NCI-H460 (cell line): ENCODE measurements at places on chromosomes 3 and 15.

DNA sequence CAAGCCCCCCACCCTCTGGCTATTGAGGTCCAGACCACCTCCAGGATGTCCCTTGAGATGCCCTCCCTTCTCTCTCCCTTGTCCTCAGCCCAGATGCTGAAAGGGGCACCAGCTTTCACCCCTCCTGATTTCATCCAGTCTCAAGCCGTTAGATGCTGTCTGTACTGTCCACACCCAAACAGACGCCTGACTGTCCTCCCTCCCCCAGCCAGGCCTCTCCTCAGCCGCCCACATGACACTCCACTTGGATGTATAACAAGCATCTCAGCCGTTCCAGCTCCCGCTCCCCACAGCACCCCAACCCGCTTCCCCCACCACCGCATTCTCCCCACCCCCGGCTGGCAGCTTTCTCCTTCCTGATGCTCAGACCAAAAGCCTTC lies 25.0 kb upstream of the CYP11A1 start:
- no peak for DNase-seq

- no peak for DNase-seq
Measured at GRCh38 chr3:118827446-118827845, 207.2 kb downstream of the IGSF11 start.

DNA sequence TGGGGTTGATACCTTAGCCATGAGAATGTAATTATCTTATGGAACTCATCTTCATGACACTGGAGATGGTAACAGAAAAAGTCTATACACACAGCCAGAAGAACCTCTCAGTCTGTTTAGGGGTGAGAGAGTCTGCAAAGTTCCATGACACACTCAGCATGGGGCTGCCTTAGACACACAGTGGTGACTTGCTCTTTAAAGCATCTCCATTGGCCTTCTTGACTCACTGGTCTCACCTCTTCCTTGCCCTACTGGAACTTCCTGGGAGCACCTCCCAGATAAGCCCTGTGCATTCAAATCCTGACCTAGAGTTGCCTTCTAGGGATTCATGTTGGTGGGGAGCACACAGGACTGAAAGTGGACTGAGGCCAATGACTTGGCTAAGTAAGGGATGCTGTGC lies 9.3 kb downstream of the MAGI1 start:
- DNase-seq, result no peak

GRCh38 chr3:48012659-48013058 lies 3.6 kb downstream of the MAP4 start:
- no peak for DNase-seq

DNA sequence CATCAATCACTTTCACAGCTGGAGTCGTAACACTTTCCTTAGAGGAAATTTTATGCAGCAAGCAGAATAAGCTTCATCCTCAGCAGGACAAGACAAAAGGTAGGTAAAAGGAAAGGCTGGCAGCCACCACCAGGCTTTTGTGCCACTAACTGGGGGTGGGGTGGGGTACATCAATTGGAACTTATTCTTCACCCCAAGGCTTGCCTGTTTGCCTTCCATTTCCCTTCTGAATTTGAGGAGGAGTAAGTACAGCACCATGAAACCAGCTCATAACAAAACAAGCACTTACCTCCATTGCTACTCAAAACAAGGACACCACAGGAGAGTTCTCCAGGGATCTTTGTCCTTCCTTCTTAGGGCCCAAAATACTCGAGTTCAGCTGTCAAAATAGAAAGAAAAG lies 296.8 kb downstream of the ARRDC4 start:
- no peak for DNase-seq

DNA sequence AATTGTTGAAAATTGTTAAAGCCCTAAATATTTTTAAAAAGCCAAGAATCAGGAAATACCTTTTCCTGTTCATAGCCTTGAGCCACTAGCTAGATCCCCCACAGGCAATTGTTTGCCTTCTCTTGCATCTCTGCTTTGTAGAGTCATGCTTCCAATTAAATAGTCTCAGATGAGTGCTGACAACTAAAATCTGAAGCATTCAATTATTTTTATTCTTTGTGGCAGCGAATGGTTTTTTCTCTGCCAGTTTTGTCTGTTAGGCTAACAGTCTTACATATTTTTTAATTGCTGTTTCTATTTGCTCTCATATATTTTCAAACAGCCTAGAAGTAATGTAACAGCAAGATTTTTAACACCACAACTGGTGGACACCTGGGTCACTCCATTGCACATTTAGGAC lies 277.1 kb upstream of the GBE1 start:
- DNase-seq, result no peak

GRCh38 chr3:41103200-41103599 lies 96.1 kb upstream of the CTNNB1 start:
- no peak for DNase-seq

DNA sequence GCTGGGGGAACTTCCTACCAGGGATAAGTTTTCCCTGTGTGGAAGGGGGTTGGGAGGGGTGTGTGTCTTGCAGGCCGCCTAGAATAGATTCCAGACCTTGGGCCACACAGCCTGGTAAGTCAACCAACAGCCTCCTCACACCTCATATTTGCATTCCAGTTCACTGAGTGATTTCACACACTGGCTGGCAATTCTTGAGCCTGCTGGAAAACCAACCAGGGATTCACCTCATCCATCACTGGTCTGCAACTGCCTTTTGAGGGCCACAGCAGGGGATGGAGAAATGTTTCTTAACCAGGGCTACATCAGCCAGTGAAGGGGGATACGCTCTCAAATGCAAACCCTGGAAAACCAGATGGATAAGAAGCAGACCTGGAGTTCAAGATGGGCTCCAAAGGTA lies 2.0 kb downstream of the FSTL1 start:
- peak; percentile 29 for DNase-seq

GRCh38 chr3:101890716-101891115 lies 41.4 kb downstream of the NFKBIZ start:
- DNase-seq, result no peak

GRCh38 chr15:64824929-64825430 lies 467 bp downstream of the PIF1 start:
- no peak for DNase-seq

- DNase-seq, result no peak
Measured at GRCh38 chr3:57011022-57011421, 49.4 kb upstream of the SPATA12 start.

DNA sequence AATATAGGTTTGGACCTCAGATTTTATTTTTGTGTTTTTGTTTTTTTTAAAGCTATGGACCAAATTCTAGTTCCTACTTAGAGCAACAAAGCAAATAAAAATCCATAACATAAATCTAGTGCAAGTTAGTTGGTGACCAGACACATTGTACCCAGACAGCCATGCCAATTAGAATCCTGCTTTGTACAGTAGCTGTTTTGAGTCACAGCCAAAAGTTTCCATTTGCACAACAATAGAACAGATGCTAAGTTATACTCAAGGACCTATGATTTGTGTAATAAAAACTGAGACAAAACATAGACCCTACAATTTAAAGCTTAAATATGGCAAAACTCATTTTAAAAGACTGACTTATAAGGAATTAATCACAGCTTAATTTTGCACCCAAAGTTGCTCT lies 513.1 kb upstream of the CBLB start:
- no peak for DNase-seq

GRCh38 chr3:143135150-143135549 lies 15.6 kb downstream of the CHST2 start:
- no peak for DNase-seq

DNA sequence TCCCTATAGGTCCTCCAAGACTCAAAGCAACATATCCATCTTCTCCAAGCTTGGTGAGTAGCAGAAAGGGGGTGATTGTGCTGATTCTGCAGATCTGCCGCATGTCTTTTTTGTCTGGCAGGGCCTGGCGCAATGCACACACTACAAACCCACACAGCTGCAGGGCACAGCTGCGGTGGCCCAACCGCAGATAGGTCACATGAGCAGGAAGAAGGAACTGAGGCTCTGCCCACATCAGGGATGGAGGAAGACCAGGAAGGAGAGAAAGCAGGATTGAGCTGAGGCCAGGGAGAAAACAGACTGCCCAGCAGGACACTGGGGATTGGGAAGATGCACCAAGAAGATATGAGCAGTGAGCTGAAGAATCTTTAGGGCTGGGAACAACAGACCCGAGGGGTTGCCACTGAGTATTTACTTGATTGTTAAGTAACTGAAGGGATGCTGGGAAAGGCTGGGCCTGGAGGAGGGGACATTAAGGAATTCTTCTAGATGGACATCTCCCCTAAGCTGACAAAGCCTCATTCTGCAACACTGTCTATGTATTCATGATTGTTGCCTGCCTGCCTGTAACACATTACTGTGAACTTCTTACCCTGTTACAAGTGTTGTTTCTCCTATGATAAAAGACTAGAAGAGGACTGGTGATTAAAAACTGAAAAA lies 126.7 kb downstream of the MYLK start:
- DNase-seq, result no peak

DNA sequence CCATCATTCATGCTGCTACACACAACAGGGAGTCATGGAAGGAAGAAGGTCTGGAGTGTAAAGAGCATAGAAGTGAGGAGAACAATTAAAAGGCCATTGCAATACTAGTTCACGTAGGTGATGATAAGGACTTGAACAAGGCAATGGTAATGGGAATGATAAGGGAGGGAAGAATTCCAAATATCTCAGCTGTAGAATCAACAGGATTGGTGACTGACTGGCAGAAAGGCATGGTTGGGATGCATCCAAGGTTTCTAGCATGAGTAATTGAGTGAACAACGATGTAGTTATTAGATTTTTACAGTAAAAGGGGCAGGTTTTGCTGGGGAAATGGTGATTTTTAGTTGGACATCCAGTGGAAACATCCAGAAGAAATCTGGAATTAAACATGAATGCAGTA lies 2.4 kb upstream of the SEC62 start:
- no peak for DNase-seq

GRCh38 chr15:71182522-71182921 lies 67.3 kb downstream of the THSD4 start:
- no peak for DNase-seq

GRCh38 chr3:101865751-101866509 lies 16.6 kb downstream of the NFKBIZ start:
- DNase-seq, result no peak

GRCh38 chr3:175068587-175068986 lies 209.5 kb downstream of the NAALADL2 start:
- DNase-seq, result no peak

DNA sequence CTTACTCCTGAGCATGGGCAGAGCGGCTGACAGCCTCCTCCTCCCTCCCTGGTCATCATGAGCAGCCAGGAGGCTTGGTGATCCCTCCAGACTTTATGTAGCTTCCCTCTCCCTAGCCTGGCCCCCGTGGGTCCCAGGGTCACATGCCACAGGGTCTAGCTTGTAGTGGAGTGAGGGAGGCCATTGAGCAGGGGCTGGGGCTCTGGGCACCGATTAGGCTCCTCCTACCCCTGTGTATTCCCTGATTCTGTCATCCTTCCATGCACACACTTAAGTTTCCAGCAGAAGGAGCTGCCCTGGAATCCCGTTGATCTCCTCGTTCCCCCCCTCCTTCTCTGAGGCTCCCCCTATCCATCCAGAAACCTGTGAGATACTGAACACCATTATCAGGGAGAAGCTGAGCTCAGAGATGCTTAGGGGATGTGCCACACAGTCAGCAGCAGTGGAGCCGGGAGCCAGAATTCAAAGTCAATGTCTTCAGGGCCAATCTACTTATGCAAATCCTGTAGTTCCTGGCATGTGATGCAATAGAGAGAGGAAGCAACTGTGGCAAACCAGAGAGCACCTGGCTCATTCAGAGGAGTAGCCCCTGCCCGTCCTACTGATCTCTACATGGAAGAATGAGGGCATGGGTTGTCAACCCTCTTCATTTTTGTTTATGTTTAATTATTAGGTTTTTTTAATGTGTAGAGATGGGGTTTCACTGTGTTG lies 17.2 kb downstream of the CCDC33 start:
- no peak for DNase-seq

- no peak for DNase-seq
Measured at GRCh38 chr3:14324224-14324944, 78.0 kb upstream of the SLC6A6 start.

- no peak for DNase-seq
Measured at GRCh38 chr15:70702584-70702983, 60.8 kb downstream of the UACA start.

DNA sequence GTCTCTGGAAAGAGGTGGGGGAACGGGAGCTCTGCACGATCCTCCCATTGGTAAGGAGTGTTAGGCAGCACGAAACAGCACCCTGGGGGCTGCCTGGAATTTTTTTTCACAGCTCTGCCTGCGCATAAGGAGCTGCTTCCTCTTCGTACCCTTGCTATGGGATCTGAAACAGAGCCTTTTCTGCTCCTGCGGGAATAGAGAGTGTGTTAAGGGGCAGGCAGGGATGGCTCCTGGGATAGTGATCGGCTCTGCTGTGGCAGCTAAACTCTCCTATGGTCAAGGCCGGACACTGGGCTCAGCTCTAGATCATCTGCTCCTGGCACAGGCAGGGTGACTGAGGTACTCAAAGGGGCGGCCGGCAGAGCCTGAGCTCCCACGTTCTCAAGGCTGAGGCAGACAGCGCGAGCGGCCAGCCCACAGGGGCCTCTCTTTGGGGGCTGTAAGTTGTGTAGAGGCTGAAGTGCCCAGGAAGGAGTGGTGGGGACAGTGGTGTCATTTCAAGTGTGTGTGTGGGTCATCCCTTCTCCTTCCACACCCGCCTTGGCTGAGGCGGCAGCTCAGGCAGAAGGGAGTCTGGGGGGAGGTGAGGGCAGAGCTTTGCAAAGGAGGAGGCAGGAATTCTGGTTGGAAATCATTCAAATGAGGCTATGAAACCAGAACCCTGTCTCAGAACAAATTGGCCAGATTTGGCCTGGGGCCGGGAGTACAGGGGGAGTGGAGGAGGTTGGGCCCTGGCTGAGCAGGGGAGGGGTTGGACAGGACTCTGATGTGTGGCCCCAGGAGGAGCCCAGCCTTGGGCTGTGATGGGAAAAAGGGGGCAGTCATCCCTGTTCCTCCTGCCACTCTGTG lies 31.0 kb downstream of the EPHB3 start:
- no peak for DNase-seq

GRCh38 chr15:33411596-33412540 lies 101.1 kb downstream of the RYR3 start:
- DNase-seq, result no peak

DNA sequence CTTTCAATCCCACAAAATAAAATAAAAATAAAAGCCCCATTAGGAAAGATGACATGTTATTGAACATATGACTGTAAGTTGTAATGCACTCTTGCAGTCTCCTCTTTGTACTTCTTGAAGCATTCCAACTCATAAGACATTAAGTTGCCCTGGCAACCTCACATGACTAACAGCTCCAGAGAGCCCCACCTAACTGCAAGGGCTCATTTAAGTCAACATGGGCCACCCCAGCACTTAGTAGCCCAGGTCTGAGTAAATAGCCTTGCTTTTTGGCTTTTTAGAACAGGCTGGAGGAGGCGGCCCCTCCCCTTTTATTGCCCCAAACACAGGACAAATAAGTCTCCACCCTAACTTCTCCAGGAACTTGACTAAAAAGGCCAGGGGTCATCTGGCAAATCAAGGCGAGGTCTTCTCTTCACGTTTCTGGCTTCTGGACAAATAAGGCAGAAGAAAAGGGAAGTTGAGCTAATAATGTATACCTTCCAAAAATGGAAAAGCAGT lies 135.1 kb downstream of the TMCO5A start:
- DNase-seq, result peak; percentile 32

DNA sequence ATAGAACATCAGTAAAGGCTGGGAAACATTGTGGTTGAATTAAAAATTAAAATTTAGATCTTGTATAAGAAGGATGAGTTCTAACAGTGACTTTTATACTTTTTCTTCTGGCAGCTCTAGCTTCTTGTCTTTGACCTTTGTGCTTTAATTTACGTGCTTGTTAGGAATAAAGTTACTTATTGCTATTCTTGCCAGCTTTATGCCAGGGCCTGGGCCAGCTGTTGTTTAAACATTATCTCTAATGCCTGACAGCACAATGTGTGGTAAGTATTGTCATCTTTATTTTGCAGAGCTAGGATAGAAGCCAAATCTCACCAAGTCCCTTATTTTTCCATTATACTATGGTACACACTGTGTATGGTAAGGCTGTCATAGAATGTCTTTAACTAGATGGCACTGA lies 766.7 kb upstream of the GOLIM4 start:
- DNase-seq, result no peak
